Hematopoietic multipotent progenitor cell (in vitro differentiated cells): ENCODE measurements at places on chromosomes 5 and 9.

- DNase-seq = no peak
Measured at GRCh38 chr5:142777850-142778249, 7.7 kb downstream of the ARHGAP26 start.

GRCh38 chr9:75788006-75788634 lies 102.4 kb upstream of the PCSK5 start:
- no peak for DNase-seq

DNA sequence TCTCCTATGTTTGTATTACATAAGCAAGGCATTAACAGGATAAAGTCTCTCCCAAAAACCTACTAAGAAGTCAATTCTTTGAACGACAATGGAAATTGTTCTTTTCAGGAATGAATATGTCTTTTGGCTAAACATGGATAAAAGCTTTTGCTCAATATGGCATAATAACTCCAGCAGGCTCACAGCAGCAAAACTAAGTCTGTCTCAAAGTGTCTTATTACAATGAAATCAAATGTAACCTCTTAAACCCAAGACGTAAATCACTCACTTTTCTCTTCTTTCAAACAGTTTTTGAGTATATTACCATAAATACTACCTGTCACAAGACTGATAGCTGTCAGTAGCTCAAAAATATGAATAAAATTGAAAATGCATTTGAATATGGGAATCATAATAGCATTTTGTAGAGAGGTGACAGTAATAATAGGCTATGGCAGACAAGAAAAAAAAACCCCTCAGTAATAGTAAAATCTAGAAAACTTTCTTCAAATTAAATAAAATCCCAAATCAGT lies 41.7 kb upstream of the EFNA5 start:
- DNase-seq = no peak

GRCh38 chr9:88813638-88814209 lies 177.5 kb upstream of the S1PR3 start:
- DNase-seq = no peak

DNA sequence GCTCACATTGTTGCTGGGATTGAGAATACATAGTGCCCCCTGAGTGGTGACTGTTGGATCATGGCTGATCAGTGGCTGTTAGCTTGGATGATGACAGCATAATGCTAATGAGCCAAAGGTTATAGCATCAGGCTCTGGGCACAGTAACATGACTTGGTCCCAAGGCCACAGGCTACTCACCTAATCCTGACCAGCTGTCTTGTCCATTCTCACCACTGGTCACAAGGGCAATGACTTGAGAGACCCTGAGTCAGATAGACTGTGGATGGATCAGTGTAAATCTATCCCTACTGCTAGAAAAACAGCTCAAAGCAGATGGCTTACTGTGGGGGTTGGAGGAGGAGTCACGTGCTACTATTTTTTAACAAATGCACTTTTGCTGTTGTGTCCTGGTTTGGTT lies 74.7 kb downstream of the AOPEP start:
- no peak for DNase-seq

DNA sequence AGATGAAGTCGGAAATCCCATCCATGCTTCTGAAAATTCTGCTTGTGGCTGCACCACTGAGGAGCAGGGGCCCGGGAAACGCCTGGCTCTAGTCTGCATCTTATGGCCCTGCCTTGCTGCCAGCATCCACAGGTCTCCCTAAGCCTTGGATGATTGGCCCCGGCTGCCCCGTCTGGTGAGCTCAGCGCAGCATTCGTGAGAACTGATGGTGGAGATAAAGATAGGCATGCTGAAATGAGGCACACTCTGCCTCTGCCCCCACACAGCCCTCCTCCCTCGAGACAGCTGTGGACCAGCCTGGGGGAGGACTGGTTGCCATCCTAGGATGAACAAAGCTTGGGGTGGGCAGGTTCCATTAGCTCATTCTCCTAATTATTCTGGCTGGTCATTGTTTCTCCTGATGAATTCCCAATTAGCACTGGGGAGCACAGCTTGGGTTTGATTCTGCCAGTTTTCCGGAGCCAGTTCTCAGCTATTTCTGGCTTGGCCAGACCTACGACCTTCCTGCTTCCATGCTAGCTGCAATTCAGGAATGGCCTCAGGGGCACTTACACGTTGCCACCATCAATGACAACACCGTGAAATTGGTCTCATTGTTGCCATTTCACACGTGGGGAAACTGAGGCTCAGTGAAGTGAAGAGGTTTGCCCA lies 62.8 kb upstream of the CPEB4 start:
- no peak for DNase-seq

GRCh38 chr9:91219557-91219956 lies 142.2 kb downstream of the AUH start:
- no peak for DNase-seq

DNA sequence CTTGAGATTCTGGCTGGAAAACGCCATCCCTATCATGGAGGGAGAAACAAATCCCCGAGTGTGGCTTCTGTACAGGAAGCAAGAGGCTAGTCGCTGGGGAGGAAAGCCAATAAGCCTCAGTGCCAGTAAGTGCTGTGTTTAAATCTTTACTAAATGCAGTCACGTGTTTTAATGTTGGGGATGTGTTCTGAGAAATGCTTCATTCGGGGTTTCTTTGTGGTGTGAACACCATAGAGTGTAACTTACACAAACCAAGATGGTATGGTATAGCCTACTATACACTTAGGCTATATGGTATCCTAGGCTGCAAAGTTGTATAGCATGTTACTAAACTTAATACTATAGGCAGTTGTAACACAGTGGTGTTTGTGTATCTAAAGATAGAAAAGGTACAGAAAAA lies 94.7 kb downstream of the GCNT1 start:
- no peak for DNase-seq

DNA sequence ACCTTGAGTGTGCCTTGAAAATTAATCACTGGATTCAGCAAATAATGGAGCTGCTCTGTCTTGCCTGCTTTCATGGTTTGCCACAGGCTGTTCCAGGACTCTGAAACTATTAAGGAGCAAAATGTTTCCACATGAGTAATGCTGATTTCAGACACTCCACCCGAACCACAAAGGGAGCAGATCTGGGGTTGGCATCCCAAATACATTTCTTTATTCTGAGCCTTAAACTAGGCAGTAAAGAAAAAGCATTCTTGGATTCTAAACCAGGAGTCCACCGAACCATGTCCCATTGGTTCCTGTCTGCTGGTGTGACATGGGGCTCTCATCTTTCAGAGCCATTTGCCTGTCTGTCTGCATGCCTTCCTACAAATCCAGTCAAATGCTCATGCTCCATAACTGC lies 10.1 kb upstream of the C1QTNF3 start:
- DNase-seq = no peak

DNA sequence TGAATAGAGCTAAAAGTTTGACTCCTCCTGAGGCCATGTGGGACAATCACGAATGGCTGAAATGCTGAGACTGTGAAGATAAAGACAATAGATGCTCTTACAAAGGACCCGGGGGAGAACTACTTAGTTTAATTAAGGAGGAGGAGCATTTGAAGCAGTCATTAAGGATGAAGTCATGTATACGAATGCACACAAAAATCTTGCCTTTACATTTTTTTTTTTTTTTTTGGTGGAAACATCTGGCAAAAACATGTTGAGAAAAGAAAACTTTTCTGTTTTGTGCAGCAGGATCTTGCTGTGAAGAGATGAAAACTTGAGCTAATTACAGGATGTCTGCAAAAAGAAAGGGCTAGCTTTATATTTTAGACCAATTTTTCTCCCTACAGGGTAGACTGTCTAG lies 42.3 kb upstream of the NR3C1 start:
- no peak for DNase-seq

DNA sequence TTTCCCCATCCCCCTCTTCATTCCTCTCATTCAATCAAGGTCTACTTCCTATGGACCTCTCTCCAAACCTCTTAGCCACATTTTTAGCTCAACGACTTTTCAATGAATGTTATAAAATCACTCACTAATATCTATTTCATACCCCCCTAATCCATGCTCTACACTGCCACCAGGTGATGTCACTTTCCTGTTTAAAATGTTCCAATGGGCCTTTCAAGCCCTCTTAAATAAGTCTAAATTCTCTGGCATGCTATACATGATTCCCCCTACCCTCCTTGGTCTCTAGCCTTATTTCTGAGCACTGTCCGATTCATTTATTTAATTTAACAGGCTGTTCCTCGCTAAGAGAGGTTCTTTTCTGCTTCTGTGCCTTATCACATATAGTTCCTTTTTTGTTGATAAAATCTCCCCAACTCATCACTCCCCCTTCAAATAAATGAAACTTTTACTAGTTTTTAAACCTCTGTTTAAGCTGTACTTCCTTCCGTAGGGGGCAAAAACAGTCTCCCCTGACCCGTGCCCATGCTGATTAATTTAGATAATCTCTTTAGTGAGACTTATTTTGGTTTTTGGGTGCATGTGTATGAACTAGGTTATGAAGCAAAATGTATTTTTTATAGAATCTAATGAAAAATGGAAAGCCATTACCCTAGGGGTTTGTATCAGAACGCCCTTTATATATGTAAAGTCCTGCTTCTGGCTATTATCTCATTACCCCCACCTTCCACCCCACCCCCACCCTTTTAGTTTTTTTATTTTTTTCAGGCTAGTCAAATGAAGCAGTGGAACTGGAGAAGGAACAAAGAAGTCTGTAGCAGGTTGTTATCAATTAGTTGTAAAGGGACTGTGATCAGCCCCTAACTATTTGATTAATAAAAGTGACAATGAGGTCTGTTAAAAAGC lies 9.0 kb downstream of the ABHD17B start:
- no peak for DNase-seq

DNA sequence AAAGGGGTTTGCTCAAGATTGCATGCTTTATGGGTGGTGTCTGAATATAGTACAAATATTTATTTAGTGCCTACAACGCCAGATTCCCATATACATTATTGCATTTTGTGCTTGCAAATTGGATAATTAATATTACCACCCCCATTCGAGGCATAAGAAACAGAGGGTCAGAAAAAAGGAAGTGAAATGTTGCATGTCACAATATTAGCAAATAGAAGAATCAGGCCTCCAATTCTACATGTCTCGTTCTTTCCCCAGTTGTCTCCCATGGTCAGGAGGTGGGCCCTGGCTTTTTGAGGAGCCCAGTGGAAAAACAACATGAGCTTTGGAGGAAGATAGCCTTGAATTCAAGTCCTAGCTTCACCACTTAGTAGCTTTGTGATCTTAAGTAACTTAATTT lies 98.1 kb upstream of the CCDC112 start:
- DNase-seq = no peak

DNA sequence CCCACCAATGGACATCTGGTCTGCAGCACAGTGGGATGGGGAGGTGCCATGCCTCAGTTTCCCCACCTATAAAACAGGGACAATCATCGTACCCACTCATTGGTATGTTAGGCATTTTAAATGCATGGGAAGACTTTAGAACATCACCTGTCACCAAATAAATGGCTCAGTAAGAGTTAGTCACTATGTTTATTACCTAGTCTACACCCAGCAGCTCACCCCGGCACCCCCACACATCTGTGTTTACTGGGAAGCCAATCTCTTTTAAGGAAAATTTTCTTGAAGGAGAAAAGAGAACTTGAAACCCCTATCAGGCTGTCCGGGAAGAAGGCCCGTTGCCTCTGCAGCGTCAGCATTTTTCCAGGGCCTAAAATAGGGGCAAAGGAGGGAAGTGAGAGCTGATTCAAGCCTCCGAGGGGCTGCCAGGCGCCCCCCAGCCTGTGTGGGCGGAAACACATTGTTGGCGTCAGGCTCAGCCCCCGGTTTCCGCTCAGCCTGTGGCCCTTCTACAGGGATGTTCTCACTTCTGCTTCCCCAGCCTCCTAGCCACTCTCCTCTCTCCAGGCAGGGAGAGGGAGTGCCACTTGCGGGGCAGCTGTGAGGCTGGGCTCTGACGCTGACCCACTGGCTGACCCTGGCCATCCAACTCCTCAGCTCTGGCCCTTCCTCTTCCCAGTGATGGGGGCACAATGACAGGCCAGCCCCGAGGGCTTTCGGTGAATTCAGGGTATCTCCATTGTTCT lies 4.6 kb downstream of the CSF1R start:
- DNase-seq = peak; percentile 91

GRCh38 chr9:7963026-7963425 lies 163.4 kb upstream of the DMAC1 start:
- DNase-seq = no peak

DNA sequence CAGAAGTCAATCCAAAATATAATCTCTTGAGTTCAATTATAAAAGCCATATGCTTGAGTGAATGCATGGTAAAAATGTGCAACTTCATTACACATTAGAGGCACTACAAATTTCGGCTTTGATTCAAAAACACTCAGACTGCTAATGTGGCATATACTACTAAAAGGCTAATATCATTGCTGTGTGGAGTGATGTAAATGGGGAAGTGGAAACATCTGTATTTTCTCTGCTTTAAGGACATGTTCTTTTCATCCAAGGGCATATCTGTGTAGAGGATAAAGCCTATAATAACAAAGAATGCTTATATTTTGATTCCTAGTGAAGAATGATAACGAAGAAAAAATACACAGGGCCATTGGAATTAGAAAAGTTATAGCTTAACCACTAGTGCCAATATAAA lies 643.9 kb upstream of the ZNF608 start:
- peak; percentile 53 for DNase-seq

DNA sequence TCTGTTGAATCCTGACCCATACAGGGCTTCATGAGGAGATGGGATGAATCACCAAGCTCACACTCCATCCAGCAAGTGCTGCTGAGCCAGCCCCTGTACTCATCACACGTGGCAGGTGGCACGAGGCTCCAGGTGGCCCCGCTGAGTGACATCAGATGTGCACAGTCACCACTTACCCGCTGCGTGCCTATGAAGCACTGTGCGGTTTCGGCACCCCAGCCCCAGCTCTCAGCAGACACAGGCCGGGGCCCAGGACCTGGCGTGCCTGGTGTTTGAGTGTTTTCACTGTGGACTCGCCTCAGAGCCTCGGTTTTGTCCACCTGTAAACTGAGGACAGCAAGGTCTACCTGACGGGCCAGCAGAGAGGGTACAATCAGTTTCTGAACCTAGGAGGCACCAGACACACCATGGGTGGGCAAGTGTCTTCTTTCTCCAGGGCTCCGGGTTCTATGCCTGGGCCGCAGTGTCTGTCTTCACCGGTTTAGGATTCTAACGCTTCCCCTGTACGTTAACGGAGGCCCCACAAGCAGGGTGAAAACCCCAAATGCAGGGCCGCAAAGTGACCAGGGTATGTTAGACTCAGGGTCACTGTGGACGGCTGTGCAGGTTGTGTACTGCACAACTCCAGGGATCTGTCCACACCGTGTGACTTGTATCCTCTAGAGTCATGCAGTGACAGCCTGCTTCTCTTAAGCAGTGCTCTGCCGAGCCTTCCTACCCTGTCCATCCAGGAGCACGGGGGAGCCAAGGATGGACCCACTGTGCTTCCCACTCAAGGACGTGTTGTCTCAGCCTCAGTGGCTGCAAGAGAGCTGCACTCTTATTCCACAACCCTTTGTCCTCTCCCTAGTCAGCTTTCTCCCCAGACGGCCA lies 44.3 kb upstream of the COL5A1 start:
- no peak for DNase-seq

GRCh38 chr5:66454186-66455078 lies 141.8 kb upstream of the MAST4 start:
- no peak for DNase-seq
